Progenitor cell of endocrine pancreas (in vitro differentiated cells): ENCODE measurements at places on chromosomes 11 and 22. TPM values are rescaled to one million over a fixed set of nuclear protein-coding genes. Genes with fewer than 3 reads are reported as not detected.

Gene UPK3A
- total RNA-seq, result 0.57 and 1.9 TPM in 2 replicates

Gene MYOD1
- total RNA-seq, result not detected in 2 replicates

DNA sequence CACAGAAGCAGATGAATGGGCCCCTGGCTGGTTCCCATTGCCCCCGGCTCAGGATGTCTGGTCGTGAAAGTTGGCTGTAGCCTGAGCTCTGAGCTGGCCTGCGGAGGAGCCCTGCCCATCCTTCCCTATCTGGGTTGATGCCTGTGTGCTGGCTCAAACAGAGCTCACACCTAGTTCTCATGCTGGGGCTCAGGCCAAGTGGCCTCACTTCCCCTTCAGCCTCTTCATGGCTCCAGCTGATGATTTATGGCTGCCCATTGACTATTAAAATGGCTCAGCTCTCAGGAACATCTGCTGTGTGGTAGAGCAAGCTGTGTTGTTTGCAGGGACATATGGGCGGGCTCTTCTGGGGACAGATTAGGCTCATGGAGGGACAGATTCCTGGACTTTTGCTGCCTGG, 64.7 kb downstream of the ADAMTS15 start:
- H3K4me3 ChIP-seq, result no peak overlapping the region
- H3K27ac ChIP-seq, result no peak overlapping the region
- H3K4me1 ChIP-seq, result no peaks in the 10 kb centered on the region
- peaks cover 4% of the 10 kb centered on the region for H3K27me3 ChIP-seq
- no peaks in the 10 kb centered on the region for H3K36me3 ChIP-seq

GRCh38 chr11:117045196-117045595, 53.0 kb downstream of the SIK3 start:
- no peak overlapping the region for H3K27ac ChIP-seq
- H3K4me1 ChIP-seq, result peaks cover 32% of the 10 kb centered on the region
- no peak overlapping the region for H3K4me3 ChIP-seq
- H3K36me3 ChIP-seq, result no peaks in the 10 kb centered on the region

- H3K27ac ChIP-seq, result no peak overlapping the region
- H3K36me3 ChIP-seq, result no peaks in the 10 kb centered on the region
- H3K4me3 ChIP-seq, result no peak overlapping the region
Observed at GRCh38 chr11:45444796-45445195, 158.7 kb upstream of the SYT13 start.

- H3K27me3 ChIP-seq, result peaks cover 17% of the 10 kb centered on the region
- H3K36me3 ChIP-seq, result no peaks in the 10 kb centered on the region
- DNase-seq, result no peak
- no peak overlapping the region for H3K27ac ChIP-seq
- no peaks in the 10 kb centered on the region for H3K4me1 ChIP-seq
- H3K4me3 ChIP-seq, result no peak overlapping the region
Observed at GRCh38 chr11:35376118-35376510, 43.2 kb downstream of the SLC1A2 start.

DNA sequence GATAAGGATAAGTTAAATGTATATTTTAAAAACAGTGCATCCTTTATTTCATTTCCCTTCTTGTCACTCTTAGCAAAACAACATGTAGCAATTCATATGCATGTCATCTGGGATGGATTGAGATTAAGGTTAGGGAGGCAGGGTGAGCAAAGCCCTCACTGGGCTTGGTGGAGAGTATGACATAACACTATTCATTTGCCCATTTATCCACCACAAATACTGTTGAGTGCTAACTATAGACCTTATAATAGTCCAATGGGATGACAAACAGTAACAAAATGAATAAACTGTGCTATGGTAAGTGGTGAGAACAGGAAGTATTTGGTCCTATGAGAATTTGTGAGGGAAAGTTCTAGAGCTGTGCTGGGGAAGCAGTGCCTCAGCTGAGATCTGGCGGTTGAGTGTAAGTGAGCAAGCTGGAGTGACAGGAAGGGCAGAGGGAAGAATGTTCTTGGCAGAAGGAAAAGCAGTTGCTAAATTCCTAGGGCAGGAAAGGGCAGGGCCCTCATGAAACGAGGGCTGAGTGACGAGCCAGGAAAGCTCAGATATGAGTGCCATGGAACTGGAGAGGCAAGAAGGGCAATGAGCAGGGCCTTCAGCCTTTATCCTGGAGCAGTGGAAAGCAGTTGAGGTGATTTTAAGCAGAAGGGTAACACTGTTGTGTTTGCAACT, 6.7 kb downstream of the HSD17B12 start:
- H3K36me3 ChIP-seq, result peaks cover 32% of the 10 kb centered on the region
- H3K27me3 ChIP-seq, result no peaks in the 10 kb centered on the region
- no peak overlapping the region for H3K27ac ChIP-seq
- DNase-seq, result no peak
- H3K4me1 ChIP-seq, result peaks cover 18% of the 10 kb centered on the region

GRCh38 chr22:45620706-45621105, 50.9 kb upstream of the ATXN10 start:
- H3K4me1 ChIP-seq, result no peaks in the 10 kb centered on the region
- no peak overlapping the region for H3K27ac ChIP-seq
- H3K4me3 ChIP-seq, result no peak overlapping the region

DNA sequence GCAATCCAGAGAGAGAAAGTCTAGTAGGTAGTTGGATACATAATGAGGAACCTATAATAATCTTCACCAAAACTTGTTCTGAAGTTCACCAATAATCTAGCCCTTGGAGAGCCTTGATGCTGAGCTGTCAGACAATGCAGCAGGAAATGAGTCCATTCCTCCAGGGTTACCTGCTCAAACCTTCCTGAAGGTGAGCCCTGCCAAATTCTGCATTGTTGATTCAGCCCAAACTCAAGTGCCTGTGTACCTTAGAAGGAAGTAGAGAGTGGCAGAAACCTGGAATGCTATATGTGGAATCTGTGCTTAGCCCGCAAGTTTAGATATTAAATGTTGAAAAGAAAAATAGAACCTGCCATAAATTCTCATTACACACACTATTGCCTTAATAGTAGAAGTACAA, 77.4 kb upstream of the SPON1 start:
- H3K27ac ChIP-seq, result no peak overlapping the region
- peaks cover 37% of the 10 kb centered on the region for H3K27me3 ChIP-seq
- H3K4me1 ChIP-seq, result peaks cover 6% of the 10 kb centered on the region
- DNase-seq, result no peak
- H3K36me3 ChIP-seq, result no peaks in the 10 kb centered on the region

GRCh38 chr11:122917311-122917710, 34.8 kb downstream of the JHY start:
- H3K27me3 ChIP-seq, result peaks cover 23% of the 10 kb centered on the region
- no peak for DNase-seq
- H3K4me1 ChIP-seq, result peaks cover 15% of the 10 kb centered on the region
- no peak overlapping the region for H3K4me3 ChIP-seq

DNA sequence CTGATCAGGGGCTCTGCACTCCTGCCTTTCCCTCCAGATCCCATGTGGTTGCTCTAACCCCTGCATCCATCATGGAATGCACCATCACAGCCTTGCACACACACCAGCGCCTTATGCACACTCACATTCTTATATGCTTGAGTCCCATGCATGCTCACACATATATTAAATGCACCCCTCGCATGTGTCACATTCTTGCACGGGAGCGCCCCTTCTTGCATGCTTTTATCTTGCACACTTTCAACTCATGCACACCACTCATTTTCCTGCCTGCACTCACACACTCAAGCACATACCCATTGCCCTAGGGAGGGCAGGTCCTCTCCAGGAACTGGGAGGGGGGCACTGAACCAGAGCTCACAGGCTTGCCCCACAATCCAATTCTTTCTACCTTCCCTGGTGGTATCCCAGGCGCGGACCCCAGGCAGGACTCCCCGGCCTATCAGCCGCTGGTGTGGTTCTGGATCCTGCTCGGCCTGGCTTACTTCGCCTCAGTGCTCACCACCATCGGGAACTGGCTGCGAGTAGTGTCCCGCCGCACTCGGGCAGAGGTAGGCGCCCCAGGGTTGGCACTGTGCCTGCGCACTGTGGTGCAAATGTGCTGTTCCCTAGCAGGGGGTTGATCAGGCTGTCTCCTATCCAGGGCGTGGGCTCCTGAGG, 2.3 kb upstream of the CATSPERZ start:
- no peak overlapping the region for H3K4me3 ChIP-seq
- DNase-seq, result no peak
- peaks cover 2% of the 10 kb centered on the region for H3K36me3 ChIP-seq
- peaks cover 86% of the 10 kb centered on the region for H3K27me3 ChIP-seq
- H3K27ac ChIP-seq, result no peak overlapping the region

- peaks cover 38% of the 10 kb centered on the region for H3K27me3 ChIP-seq
- H3K36me3 ChIP-seq, result no peaks in the 10 kb centered on the region
- no peak overlapping the region for H3K4me3 ChIP-seq
- DNase-seq, result no peak
Observed at GRCh38 chr22:44259366-44260215, 53.2 kb downstream of the SHISAL1 start.

- H3K36me3 ChIP-seq, result no peaks in the 10 kb centered on the region
- no peak overlapping the region for H3K4me3 ChIP-seq
- DNase-seq, result no peak
- H3K27ac ChIP-seq, result no peak overlapping the region
Observed at GRCh38 chr11:110606415-110606814, 105.8 kb downstream of the ARHGAP20 start.

- H3K4me3 ChIP-seq, result no peak overlapping the region
- H3K27ac ChIP-seq, result no peak overlapping the region
- no peaks in the 10 kb centered on the region for H3K36me3 ChIP-seq
- no peaks in the 10 kb centered on the region for H3K27me3 ChIP-seq
Observed at GRCh38 chr22:21022955-21023614, 8.1 kb downstream of the P2RX6 start.
